ENCODE measurements at places on chromosomes 5 and 9.

- DNase-seq: no peak
These were observed 29.8 kb upstream of the GZMA start for GRCh38 chr5:55072666-55073065.

GRCh38 chr9:114034196-114034595 is 43.9 kb downstream of the AMBP start:
- no peak for DNase-seq

GRCh38 chr5:76389513-76390154 is 13.5 kb upstream of the IQGAP2 start:
- no peak for DNase-seq

DNA sequence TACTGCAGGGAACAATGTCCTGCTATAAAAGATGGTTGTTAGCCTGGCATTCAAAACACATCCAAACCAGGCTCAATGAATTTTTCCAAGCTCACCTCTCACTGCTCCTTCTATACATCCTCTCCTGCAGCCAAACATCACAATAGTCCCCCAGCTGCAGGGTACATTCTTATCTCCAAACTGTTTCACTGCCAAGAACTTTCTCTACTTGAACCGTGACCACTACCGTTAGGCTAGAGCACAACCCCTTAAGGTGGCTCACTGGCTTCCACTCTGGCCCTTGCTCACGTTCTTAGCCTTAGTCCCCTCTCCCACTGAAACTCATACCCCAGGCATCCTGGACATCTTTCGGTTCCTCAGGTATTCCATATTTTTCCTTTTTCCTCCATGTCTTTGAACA is 29.0 kb upstream of the ANXA6 start:
- no peak for DNase-seq

GRCh38 chr9:117084221-117084620 is 330.6 kb downstream of the ASTN2 start:
- DNase-seq: no peak

GRCh38 chr9:33265211-33265865 is 489 bp downstream of the CHMP5 start:
- DNase-seq: no peak

GRCh38 chr5:135827965-135828781 is 6.3 kb upstream of the SLC25A48 start:
- no peak for DNase-seq

All from GM12891 (cell line).